Astrocyte (in vitro differentiated cells and primary cell): ENCODE measurements at places on chromosomes 3 and 15.

- peak; percentile 23 for DNase-seq
These were observed 576.3 kb downstream of the NTRK3 start for GRCh38 chr15:87680208-87680607.

- no peak for DNase-seq
These were observed 21.1 kb downstream of the DET1 start for GRCh38 chr15:88525418-88525817.

DNA sequence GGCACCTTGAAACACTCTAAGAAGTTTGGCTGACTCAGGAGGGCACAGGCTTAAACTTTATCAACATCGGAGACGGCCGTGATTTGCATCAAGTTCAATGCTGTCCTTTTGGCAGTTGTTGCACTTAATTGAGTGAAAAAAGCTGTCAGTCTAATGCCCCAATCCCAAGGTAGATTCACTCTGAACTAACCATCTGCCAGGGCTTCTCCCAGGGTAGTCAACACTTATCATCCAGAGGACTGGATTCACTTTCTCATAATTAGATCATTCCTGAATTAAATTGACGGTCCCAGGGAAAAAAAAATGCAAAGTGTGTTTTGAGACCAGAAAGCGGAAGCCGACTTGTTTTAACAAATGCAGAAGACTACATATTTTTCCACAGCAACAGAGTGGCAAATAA is 28.5 kb downstream of the RORA start:
- DNase-seq = no peak

DNA sequence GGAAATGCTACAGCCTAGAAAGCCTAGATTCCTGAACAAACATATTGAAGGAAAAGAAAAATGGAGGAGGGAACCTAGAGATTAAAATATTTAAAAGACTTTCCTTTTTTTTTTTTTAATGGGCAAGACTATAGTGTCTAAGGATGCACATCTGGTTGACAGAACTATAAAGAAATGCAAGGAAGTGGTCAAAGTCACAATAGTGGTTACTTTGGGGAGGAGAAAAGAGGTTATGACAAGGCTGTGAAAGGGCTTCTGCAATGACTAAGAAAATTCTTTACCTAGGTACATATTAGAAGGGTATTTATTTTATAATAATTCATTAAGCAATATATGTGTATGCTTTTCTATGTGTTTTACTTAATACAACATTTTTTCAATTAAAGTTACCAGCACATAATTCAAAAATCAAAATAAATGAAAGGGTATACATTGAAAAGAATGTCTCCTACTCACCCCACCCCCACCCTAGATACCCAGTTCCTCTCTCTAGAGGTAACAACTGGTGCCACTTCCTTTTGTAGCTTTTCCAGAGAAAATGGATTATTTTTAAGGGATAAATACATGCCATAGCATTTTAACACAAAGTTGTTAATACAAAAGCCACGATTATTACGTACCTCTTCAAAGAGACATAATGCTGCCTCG is 70.1 kb downstream of the HERC1 start:
- DNase-seq = peak; percentile 42

- no peak for DNase-seq
These were observed 767.5 kb upstream of the ROBO1 start for GRCh38 chr3:80535286-80535685.

DNA sequence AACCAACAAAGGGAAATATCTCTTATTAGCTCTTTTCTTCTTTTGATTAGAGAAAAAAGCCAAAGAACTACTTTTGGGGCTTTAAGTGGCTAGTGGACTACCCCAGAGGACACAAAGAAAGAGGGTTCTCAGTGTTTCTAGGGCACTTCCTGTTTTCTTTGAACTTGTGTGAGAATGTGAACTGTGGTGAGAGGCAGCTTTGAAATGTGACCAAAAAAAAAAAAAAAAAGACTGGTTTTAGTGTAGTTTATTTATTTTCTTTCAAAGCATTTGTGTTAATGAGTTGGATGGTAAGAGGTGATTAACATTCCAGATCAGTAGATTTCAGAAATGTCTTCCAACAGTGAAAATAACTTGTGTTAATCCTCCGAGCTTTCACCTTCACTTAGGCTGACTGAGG is 32.4 kb downstream of the SELENOT start:
- no peak for DNase-seq

- no peak for DNase-seq
These were observed 19.1 kb upstream of the TM4SF18 start for GRCh38 chr3:149352556-149352955.

- no peak for DNase-seq
These were observed 51.7 kb downstream of the LDHAL6B start for GRCh38 chr15:59258317-59258716.

- DNase-seq = peak; percentile 63
These were observed 26.0 kb downstream of the FBLN2 start for GRCh38 chr3:13574798-13575451.

DNA sequence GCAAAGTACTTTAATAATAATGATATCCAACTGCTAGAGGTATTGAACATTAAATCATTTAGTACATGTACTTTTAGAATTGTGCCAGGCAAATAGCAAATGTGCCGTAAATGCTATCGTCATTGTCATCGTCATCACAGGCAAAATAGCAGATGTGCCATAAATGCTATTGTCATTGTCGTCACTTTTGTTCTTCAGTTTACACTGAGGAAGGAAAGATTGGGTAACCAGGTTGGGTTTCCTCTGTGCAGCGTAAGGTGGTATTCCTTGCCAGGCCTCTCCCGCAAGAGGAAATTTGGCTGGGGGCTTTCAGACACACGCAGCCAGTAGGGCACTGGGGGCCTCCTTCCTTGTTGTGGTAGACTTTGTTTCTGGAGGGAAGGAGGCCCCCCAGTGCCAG is 26.4 kb downstream of the ABHD17C start:
- no peak for DNase-seq

DNA sequence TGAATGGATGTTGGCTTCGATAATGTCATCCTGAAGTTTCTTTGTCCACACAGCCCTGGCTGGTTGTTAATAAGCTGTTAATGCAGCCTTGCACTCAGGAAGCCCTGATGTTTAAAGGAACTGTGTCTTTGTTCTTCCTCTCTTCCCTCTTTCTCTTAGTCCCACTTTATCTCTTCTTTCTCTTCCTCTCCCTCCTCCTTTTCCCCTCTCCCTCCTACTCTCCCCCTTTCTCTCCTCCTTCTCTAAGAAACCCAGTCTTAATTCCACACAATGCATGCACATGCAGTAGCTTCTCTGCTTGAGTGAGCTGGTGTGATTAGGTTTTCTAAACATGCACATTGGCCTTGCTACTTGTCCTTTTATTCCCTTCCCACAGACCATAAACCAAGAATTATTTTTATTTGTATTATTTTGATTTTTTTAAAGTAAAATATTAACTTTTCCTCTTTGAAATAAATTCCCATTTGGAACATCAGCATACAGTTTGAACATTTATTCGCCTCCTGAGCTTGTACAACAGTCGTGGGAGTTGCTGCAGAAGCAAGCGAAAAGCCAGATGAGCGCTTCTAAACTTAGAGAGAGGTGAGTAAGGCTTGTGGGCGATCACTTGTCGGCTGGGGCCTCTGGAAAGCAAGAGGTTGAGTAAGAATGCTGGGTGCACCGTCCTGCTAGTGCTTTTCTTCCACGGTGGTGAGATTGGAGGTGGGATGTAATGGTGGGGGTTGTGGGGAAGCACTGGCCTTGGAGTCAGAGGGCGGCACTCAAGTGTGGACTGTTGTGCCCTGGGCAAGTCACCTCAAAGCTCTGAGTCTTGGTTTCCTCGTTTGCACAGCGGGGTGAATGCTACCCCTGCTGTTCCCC is 7.2 kb downstream of the GHRL start:
- DNase-seq = peak; percentile 37

DNA sequence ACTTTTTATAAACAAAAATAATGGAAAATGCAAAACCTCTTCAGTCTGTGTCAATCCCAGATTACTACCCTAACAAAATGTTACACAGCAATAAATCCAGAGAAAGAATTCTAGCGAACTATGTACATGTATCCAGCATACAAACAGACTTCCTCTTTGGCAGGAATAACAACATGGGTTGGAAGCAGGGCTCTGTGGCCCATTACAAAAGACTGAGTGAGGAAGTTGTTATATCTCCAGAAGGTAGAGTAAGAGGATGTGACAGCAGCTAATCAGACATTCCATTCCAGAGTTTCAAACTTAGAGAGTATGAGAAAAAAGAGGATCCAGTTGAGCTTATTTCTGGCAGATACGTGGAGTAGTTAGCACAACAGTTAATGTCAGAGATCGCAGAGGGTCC is 294.0 kb upstream of the PLSCR5 start:
- no peak for DNase-seq

DNA sequence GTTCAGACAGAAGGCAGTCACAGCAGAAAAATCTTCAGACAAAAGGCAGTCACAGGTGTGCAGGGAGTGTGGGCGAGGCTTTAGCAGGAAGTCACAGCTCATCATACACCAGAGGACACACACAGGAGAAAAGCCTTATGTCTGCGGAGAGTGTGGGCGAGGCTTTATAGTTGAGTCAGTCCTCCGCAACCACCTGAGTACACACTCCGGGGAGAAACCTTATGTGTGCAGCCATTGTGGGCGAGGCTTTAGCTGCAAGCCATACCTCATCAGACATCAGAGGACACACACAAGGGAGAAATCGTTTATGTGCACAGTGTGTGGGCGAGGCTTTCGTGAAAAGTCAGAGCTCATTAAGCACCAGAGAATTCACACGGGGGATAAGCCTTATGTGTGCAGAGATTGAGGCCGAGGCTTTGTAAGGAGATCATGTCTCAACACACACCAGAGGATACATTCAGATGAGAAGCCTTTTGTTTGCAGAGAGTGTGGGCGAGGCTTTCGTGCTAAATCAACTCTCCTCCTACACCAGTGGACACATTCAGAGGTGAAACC is 27.6 kb downstream of the ZNF589 start:
- peak; percentile 14 for DNase-seq

- no peak for DNase-seq
These were observed 1.8 kb downstream of the TWF2 start for GRCh38 chr3:52237006-52237656.

- no peak for DNase-seq
These were observed 66.6 kb downstream of the NUP210 start for GRCh38 chr3:13353506-13353905.

GRCh38 chr3:160060409-160061027 is 71.9 kb downstream of the IL12A start:
- DNase-seq = no peak

GRCh38 chr3:170418422-170419398 is at the start of gene CLDN11:
TSS of gene CLDN11 (plus strand) at chr3:170418868. CDS start at chr3:170419067, 199 bp downstream.
- DNase-seq = peak; percentile 24

GRCh38 chr15:39056357-39056756 is 491.7 kb upstream of the RASGRP1 start:
- DNase-seq = peak; percentile 44

DNA sequence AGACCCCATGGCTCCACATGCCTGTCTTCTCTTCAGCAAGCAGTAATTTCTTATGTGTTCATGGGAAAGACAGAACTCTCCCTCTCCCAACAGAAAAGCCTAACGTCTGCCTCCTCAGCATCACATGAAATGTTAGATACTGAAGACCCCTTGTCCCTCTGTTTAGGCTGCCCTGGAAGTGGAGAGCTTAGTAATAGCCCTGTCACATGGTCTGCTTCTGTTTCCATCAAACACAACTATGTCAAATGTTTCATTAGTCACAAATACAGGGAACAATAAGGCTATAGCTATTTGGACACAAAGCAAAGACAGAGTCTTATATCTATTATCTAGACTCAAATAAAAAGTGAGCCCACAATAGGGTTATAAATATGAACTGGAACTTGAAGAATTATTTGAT is 190.3 kb upstream of the TRIM42 start:
- DNase-seq = no peak

GRCh38 chr3:47314056-47314764 is 31.5 kb downstream of the KLHL18 start:
- DNase-seq = no peak

DNA sequence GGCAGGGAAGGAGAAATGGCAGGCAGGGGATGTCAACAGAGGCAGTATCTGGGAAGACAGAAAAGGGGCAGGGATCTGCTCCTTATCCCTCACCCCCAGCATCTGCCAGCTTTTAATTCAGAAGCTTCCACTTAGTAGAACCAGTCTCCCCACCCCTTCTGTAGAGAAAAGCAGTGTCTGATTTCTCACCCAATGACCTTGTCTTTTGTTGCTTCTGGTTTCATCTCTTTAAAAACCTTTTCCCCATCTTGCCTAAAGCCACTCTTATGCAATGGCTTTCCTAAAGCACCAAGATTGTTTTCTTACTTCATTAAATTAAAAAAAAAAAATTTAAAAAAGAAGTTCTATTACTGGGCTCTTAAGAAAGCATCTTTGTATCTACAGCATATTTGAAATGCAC is 27.8 kb downstream of the ARHGEF3 start:
- DNase-seq = no peak

- DNase-seq = no peak
These were observed 14.0 kb downstream of the ZNF619 start for GRCh38 chr3:40490916-40491315.

GRCh38 chr3:55516392-55517030 is 29.4 kb upstream of the WNT5A start:
- no peak for DNase-seq
